ENCODE measurements at places on chromosomes 11 and 22. TPM values are rescaled to one million over a fixed set of nuclear protein-coding genes. Genes with fewer than 3 reads are reported as not detected.
A peak's percentile ranks its signal among the peaks of the same experiment; 100 is the strongest.

The ZNF280B gene
- total RNA-seq = 0.22 TPM

The OR51B2 gene
- total RNA-seq = not detected

The NRGN gene
- 0.20 TPM for total RNA-seq

The OR6A2 gene
- total RNA-seq = under 0.01 TPM

The SLC17A6 gene
- total RNA-seq = not detected

The C11orf86 gene
- not detected for total RNA-seq

The C11orf65 gene
- total RNA-seq = under 0.01 TPM

The ACR gene
- total RNA-seq = 0.20 TPM

The LIPT2 gene
- 3.3 TPM for total RNA-seq

The LRRC74B gene
- total RNA-seq = not detected

The MOV10L1 gene
- 22.7 TPM for total RNA-seq

DNA sequence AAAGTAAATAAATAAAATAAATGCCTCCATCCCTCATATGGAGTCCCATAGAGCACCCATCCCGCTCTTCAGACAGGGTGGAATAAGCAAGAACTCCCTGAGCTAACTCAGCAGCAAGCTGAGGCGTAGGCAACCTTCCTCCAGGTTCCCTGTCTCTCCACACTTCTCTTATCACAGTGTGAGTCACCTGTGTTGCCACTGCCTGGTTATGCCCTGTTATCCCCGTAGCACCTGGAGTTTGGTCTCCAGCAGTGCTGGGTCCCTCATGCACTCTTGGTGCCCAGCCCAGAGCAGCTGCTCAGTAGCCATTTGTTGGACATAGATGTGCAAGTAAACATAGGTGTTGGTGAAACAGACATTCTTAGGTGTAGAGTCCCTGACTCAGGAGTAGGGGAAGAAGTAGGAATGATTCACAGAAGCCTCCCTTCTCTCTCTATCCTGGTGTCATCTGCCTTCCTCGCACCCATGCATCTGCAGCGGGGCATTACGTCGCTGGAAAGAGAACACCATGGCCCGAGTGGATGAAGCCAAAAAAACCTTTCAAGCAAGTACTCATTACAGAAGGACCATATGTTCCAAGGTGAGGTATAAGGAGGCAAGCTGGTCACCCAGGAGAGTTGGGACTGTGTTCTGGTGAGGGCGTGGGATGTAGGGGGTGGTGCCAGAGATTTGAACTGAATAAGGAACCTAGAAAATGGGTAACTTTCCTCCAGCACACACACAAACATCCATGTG, 56.0 kb downstream of the PISD start:
- DNase-seq = no peak

DNA sequence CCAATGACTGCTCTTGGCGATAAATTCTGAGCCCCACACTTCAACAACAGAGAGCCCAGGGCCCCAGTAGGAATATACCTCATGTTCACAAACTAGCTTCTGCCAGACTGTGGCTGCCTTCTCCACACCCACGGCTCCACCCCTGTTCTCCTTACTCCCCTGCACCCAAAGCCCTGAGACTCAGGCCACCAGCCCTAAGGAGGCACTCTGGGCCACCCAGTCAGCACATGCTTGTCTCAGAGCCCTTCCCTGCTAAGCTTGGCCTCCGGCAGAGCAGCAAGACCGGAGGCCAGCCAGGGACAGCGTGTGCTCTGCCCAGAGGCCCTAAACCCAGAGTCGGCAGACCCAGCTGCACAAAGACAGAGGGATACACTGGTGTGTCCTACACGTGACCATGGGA, 27.9 kb downstream of the SPATA19 start:
- DNase-seq = no peak

GRCh38 chr11:92681586-92681985, 287.9 kb upstream of the MTNR1B start:
- DNase-seq = no peak

DNA sequence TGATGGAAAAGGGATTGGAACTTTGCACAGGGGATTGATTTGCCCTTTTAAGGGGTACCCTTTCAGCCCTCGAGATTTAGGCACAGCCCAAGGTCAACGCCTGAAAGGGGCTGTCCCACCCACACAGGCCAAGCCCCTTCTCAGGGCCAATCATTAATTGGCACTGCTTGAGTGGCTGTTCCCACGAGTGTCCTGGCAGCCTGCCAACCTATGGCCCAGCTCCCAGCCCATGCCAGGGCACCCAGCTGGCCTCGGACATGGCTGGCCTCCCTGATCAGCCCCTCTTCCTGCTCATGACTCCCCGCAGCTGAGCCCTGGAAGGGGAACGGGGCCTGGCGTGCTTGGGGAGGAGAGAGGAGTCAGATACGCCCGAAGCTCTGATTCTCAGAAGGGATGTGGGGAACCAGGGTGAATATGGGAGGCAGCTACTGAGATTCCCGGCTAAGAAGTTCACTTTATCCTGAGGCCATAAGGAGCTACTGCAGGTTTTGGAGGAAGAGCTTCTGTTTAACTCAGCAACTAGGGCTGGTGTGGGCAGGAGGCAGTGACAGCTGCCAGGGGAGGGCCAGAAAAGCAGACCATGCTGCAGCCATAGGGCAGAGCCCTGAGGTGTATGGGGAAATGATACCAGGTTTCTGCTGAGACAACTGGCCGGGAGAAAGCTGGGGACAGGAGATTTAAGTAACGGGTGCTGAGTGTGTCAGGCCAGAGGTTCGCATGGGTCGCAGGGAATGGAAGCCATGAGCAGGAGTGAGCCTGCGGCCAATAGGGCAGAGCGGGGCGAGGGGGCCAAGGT, 30.0 kb downstream of the WNT7B start:
- DNase-seq = no peak

DNA sequence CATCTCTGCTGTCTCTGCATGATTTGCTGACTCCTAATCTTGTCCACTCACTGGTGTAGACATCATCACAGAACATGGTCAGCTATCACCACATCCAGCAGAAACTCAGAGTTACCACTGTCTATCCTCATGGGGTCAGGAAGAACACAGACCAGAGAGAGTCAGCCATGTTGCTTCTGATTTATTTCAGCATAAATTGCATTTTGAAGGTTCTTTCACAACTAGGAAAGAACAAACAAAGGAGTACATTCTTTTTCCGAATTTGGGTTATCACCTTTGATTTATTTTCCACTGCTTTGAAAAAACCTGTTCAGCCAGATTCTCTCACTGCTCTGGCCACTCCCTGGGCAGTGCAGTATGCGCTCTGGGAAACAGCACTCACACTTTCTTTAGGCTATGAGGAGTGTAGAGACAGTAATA, 172.0 kb upstream of the MTMR2 start:
- DNase-seq = no peak

GRCh38 chr11:43943931-43944751, 1.7 kb downstream of the C11orf96 start:
- DNase-seq = peak; percentile 31

DNA sequence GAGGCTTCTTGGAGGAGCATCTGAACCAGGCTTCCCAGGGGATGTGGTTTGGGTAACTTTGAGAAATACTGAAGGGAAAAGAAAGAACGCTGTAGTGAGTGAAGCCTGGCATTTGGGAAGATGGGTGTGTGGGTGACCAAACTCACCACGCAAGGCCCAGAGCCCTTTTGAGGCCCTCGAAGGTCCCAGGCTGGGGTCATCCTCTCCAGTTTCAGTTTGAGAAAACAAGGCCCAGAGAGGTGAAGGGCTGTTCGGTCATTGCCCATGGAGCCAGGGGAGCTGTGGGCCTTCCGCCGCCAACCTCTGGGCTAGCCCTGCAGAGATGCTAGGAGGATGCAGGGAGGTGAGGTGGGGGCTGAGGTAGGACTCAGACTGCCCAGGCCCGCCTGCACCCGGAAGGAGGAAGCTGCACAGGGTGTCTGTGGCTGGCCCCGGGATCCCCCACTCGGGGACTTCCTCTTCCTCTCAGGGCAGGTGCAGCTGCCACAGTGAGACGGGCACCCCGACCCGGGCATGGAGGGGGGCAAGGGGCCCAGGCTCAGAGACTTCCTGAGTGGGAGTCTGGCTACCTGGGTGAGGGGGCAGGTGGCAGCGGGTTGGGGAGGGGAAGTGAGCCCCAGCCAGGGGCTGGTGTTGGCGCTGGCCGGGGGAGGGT, at the start of gene CCDC88B:
TSS of gene CCDC88B (plus strand) at position 451 of the 655 bp plus-strand sequence. CDS start at position 514, 63 bp downstream.
- no peak for DNase-seq

GRCh38 chr11:72724851-72725723, 27.1 kb downstream of the ARAP1 start:
- peak; percentile 92 for DNase-seq

GRCh38 chr11:47163898-47164297, 12.8 kb downstream of the ARFGAP2 start:
- no peak for DNase-seq

GRCh38 chr11:131109257-131109656, 193.0 kb upstream of the SNX19 start:
- DNase-seq = no peak

- DNase-seq = no peak
Observed at GRCh38 chr11:8332891-8333290, 69.2 kb upstream of the LMO1 start.

DNA sequence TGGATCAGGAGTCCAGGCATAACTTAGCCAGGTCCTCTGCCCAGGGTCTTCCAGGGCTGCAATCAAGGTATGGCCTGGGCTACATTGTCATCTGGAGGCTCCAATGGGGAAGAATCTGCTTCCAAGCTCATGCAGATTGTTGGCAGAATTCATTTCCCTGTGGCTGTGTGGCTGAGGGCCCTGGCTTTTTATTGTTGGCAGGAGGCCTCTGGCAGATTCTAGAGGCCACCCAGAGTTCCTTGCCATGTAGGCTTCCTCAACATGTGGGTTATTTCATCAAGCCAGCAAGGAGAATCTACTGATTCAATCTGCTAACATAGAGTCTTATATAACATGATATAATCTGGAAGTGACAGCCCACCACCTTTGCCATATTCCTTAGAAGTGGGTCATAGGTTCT, 16.4 kb upstream of the EP300 start:
- no peak for DNase-seq

DNA sequence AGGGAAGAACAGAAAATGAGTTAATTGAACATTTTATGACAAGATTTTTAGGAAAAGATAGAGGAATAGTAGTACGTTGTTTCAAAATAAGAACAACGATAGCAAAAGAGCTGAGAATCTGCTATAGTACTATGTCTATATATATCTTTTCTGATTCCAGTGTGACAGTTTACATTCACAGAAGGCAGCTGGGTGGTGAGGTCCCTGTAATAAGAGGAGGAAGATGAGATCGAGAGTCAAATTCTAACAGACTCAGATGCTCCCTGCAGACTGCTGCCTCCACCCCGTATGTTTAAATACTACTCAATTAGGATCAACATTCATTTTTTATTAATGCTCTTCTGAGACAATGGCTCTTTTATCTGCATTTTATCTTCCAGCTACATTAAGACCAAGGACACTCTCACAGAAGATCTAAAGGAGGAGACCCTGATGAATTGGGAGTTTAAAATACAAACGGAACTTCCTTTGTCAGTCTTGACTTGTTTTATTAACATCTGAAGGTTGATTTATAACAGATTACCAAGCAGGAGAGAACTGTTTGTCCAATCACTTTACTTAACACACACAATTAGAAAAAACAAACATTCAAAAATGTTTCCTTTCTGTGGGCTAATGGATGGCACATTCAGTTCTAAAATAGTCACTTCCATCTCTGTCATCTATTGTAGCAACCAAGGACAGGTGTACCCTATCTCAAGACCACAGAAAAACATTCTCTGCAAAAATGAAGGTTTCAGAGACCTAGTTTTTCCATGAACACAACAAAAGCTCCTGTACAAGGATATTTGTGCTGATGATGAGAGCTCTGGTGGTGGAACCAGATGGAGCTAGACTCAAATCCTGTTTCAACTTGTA, 240.2 kb downstream of the CADM1 start:
- no peak for DNase-seq

GRCh38 chr11:45212566-45213315, 66.3 kb downstream of the PRDM11 start:
- no peak for DNase-seq

DNA sequence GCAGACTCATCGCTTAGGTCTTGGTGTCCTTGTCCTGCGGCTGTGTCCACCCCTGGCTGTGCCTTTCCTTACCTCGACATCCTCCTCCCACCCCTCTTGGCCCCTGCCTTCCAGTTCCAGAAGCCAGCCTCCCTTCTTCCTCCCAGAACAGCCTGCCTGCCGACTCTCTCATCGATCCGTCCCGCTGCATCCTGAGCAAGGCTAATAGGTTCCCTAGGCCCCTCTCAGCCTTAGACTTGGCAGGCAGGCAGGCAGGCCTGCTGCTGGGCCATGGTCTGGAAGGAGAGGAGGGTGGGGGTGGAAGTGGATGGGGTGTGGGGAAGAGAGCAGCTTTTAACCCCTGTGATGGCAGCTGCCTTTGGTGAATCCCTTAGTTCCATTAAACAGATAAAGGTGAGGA, 196.7 kb upstream of the TBCEL start:
- no peak for DNase-seq

DNA sequence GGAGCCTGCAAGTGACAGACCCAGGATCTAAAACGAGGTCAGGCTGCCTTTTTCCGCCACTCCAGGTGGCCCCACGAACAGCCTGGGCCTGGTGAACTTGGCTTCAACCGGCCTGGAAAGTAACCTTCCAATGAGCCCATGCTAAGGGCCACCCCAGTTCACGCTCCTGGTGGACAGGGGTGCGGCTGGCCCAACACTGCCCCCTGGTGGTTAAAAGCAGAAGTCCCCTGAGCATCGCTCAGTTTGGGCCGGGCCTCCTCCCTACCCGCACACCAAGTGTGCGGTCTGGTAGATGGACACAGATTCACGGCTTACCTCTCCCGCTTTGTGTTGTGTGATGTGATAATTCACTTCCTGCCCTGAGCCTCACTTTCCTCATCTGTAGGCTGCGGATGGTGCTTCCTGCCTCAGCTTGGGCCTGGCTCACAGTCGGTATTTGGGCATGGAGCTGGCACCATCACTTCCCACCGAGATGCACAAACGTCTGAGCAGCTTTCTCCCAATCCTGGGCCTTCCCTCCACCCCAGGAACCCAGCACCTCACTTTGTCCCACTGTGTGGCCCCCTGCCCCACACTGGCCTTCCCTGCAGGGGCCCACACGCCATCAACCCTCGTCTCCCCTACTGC, 13.7 kb upstream of the SEC14L3 start:
- DNase-seq = peak; percentile 59

- DNase-seq = no peak
Observed at GRCh38 chr11:131985846-131986301, 615.5 kb downstream of the NTM start.

- no peak for DNase-seq
Observed at GRCh38 chr22:25206998-25207397, 7.3 kb downstream of the CRYBB3 start.

- peak; percentile 58 for DNase-seq
Observed at GRCh38 chr11:102666331-102666957, 39.1 kb downstream of the MMP27 start.

GRCh38 chr11:27184458-27185312, 144.1 kb downstream of the BBOX1 start:
- no peak for DNase-seq

All from lung microvascular endothelial cell (primary cell).